ENCODE measurements at places on chromosomes 3 and 15. TPM values are rescaled to one million over a fixed set of nuclear protein-coding genes. Genes with fewer than 3 reads are reported as not detected.

CFAP100 gene
- total RNA-seq = not detected

GPR62 gene
- not detected for total RNA-seq

GRCh38 chr15:40047415-40048210 lies 8.6 kb upstream of the SRP14 start:
- peak; percentile 59 for DNase-seq

DNA sequence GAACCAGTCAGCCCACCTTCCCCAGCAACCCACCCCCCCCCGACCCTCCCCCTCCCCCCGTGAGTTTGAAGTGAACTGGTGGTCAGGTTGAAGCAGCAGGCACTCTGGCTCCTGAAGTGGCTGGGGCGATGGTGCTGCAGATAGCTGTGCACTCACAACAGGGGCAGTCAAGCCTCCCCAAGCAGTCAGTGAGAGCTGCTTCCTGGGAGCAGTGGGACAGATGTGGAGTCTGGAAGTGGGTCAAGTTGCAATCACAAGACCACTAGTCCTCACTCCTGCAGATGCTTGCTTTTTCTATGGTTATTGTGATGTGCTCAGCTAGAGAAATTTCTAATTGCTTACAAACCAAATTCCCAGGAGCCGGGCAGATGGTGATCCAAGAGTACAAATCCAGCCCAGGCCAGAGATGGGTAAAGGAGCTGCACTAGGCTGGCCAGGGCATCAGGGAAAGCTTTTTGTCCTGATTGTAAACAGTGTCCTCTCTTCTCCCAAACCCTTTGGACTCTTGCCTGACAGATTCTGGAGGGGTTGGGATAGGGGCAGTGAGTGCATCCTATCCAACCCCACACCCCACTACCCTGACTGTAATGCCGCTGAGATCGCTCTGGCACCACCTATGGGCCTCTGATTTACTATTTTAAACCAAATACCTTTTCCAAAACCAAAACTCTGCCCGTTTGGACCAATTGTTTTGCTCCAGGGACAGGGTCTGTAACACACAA lies 9.8 kb upstream of the CLPX start:
- DNase-seq = no peak

DNA sequence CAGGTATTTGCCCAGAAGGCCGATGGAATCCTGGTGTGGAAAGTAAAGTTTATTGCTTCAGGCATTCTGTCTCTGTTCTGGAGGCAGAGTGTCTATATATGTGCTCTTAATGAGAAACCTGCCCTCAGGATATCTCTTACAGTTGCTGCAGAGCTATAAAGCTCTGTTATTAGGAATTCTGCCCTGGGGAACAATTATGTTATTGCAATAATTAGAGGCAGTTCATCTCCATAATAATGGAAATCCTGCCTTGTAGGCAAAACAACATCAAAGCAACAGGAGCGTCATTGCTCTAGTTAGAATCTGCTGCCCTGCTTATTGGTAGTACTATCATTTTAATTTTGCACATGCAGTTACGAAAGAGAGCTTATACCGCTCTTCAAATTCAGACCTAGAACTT lies 175.6 kb downstream of the IL5RA start:
- DNase-seq = no peak

- DNase-seq = no peak
Observed at GRCh38 chr3:134034005-134034785, 4.5 kb upstream of the SLCO2A1 start.

DNA sequence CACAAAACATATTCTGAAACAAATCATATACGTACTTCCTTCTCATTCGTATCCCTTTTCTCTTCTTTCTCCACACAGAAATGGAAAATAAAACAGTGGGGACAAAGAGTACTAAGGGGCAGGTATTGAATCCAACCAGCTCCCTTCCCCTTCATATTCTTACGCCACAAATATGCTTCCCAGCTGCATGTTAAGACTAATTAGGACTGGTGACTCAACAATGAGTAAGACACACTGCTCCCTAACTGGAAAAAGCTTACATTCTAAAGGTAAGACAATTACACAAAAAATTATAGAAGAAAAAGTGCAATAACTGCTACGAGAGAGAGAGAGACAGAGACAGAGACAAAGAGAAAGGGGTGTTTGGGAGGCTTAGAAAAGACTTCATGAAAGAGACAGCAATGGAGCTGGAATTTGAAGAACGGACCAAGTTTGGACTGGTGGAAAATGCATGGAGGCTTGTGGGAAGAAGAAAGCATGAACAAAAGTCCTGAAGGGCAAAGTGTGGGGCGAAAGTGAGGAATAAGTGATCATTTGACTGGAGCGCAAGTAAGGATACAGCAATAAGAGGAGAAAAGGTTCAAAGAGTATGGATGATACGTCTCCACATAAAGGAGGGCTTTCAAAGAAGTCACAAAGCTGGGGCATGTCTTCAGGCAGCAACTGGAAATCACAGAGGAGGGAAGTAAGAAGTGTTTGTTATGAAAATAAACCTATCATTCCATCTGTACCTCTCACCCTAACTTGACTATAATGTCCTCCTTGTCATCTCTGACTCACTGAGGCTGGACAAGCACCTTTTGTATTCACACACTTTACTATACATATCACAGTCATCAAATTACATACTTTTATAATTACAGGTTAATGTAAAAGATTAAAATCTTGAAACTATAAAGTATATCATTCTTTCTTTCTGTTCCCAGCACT lies 49.2 kb downstream of the RYK start:
- DNase-seq = no peak

DNA sequence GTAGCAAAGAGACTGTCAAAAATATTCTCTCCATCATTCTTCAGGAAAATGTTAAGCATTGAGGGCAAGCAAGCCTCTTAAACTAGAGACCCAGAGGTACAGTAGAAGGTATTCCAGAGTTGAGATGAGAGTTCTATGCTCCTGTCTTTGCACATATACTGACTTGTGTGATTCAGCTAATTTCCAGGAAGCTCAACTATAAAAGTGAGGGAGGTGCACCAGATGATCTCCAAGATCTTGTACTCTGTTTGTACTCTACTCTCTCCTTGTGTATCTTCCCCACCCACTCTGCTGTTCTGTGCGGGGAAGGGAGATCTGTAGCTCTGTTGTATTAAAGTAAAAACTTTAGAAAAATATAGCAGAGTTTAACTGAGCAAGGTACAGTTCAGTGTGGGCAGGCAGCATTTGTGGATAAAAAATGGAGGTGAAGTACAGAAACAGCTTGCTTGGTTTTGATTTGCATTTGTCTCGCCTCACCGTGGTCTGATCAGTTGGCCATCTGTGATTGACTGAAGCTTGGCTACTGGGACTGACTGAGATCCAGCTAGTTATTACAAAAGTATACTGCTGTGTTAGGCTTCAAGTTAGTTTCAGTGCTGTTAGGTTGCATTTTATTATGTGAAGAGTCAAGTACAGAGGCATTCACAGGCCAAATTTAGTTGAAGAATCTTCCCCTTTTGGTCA lies 463.1 kb upstream of the GOLIM4 start:
- no peak for DNase-seq

DNA sequence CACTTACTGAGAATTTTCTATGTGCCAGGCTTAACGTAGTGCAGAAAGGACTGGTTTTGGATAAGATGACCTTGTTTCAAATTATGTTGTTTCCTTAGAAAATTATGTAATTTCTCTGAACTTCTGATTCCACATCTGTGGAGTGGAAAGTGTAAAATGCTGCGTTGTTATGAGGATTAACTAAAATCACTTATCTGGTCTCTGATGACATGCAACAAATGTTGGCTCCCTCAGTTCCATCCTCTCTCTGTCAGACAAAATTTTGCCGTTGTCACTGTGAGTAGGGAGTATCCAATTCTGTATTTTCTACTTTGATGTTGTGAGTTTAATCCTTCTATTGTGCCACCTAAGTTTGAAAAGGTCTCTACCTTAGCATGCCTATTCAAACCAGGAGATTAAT lies 175.5 kb downstream of the KCNMB2 start:
- DNase-seq = no peak

DNA sequence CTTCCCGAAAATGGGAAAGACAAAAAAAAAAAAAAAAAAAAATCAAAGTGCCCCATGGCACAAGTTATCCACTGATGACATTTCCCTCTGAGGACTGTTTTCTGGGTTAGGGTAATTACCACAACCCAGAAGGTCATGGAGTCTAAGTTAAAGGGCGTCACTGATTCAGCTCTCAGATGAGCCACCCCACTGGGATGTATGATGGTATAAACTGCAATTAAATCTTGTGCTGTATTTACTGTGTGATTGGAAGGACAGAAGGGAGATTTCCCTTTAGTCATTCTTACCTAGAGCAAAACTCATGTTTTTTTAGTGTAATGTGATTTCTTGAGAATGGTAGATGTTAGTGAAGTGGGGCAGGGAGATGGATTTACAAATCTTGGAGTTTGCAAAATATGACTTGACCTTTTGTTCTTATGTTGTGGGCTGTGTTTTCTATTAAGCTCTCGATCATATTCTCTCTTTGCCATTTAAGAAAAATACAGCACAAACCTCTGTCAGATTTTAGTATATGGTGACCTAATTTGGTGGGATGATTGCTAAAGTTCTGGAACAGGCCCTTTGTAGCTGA lies 244.2 kb downstream of the PTPRG start:
- DNase-seq = no peak

DNA sequence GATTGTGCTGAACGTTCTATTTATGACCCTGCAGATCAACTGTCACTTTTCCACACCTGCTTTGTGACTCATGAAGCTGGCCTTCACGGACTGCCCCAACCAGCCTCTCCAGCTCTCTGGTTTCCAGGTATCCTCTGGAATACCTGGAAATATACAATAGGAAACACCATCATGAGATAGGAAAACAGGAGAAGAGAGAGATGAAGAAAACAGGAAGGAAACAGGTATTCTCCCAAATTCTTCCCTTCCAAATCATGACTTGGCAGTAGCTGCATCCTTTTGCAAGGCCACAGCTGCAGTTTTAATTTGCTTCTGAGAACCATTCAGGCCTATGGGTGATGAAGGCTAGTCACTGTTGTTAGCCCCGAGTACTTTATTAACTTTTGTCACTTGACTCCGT lies 909.1 kb downstream of the EPHA3 start:
- DNase-seq = no peak

- DNase-seq = no peak
Observed at GRCh38 chr15:55112706-55113105, 84.0 kb downstream of the RSL24D1 start.

DNA sequence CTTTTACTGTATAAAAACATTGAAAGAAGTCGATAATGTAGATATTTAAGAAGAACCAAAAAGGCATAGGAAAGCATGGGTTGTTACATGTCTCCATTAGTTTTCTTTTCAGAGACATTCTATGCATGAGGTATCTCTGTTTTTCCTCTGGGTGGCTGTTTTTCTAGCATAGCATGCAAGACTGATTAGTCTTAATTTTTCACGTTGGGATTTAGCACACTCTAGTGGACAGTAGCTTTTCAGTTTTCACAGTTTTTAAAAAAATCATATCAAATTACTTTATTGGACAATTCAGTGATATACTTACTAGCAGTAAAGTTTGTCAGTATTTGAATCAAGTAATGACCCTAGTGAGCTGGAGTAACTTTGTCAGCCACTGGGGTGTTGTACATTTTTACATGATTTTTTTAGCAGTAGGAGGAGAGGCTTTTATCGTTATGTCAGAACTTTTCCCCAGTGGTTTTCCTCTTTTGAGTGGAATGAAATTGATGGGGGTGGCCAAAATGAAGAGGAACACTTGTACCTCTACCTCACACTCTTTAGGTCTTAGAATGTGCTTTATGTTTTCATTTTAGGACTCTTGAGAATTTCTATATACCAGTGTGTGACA lies 57.2 kb downstream of the SEC22A start:
- no peak for DNase-seq

- DNase-seq = no peak
Observed at GRCh38 chr3:147977001-147977400, 567.8 kb downstream of the ZIC1 start.

GRCh38 chr3:4401441-4401840 lies 65.6 kb downstream of the SUMF1 start:
- DNase-seq = no peak

Data from MG63 (cell line).